ENCODE measurements at places on chromosomes 5 and 9.

GRCh38 chr9:83584995-83585394, 37.9 kb upstream of the IDNK start:
- no peak for DNase-seq

DNA sequence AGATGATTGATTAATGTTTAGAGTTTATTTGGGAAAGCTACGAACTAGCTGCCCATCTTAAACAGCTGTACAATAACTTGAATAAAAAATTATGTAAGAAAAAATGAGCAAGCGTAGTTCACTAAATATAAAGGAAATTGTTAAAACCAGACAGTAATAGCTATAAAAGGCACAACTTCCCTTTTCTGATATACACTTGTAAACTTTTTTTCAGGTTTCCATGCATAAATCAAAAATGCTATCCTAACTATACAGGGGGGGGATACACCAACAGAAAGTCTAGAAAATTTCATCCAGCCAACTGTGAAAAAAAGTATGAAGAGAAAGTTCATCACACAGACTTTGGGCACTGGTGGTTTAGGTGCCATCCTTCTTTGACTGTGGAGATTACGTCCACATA, 122.3 kb downstream of the NR3C1 start:
- no peak for DNase-seq

- DNase-seq = no peak
Observed at GRCh38 chr9:109246533-109246932, 74.3 kb downstream of the EPB41L4B start.

GRCh38 chr5:164934039-164934438, 1428.6 kb downstream of the MAT2B start:
- DNase-seq = no peak

- no peak for DNase-seq
Observed at GRCh38 chr5:113692891-113693457, 179.5 kb downstream of the YTHDC2 start.

DNA sequence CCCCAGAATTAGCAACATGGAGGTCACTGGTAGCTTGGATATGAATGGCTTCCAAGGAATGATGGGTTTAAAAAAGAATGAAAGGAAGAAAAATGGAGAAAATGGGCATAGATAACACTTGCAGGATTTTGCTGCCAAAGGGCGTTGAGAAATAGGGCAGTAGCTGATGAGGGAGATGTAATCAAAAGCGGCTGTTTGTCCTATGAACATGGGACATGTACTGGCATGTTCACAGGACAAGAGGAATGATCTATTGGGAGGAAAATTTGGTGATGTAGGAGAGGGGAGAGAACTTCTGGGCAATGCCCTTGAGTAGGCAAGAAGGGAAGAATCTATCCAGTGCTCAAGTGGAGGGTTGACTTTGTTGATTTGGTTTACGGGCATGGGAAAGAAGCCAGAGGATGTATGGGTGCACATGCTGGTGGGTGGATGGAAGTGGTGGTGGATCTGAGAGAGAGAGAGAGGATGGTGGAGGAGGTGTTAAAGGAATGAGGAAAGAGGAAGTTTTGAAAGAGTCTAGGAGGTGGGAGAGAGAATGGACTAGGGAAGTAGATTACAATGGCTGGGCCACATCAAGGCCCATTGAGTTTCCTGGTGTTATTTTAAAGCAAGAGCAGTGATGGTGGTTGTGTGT, 115.1 kb upstream of the MVB12B start:
- no peak for DNase-seq

DNA sequence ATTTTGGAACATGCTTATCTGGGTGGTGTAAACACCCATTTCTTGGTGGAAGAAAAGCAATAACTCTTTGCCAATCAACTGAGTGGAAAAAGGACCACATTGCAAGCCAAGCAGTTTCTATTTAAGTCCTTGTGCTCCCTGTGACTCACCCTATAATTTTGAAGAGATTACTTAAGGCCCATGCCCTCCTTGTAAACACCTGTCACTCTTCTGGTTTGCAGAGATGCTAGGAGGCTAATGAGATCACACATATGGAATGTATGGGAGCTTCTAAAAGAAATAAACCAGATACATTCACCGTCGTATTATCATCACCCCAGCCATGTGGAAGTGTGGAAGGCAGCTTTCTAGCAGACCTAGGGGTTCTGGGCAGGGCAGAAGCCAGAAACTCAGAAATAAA, 337.1 kb downstream of the GADD45G start:
- DNase-seq = no peak

DNA sequence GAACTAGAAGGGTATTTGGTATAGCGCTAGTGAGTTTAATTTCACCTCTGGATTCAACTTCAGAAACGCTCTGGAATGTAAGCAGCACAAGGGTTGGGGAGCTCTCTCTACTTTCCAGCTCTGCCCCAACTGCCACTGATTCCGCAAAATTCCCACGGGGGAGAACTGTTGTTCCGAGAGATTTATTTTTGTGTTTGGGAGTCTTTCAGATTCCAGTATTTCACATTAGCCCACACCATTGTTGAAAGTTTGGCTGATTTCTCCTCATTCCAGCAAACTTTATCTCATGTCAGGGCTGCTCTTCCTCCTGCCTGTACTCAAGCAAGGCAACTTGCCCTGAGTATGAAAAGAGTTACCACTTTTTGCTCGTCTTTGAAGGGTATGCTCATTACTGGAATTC, 198.5 kb upstream of the EGFLAM start:
- no peak for DNase-seq

Data from H1 (cell line).